ENCODE measurements at places on chromosomes 3 and 15. TPM values are rescaled to one million over a fixed set of nuclear protein-coding genes. Genes with fewer than 3 reads are reported as not detected.

Gene UPK1B
- 0.05 TPM for polyA plus RNA-seq

Gene PDZRN3
- 5.1 TPM for polyA plus RNA-seq

Gene MORC1
- polyA plus RNA-seq = not detected

Gene AMIGO3
- not detected for polyA plus RNA-seq

Gene CAV3
- polyA plus RNA-seq = 0.05 TPM

Gene CFAP44
- polyA plus RNA-seq = 2.8 TPM

Gene RPL15
- polyA plus RNA-seq = 5,733 TPM

Gene SLC6A20
- not detected for polyA plus RNA-seq

Gene CLDN1
- 1.7 TPM for polyA plus RNA-seq

Gene NMB
- 4.3 TPM for polyA plus RNA-seq

Gene SLC30A4
- 5.2 TPM for polyA plus RNA-seq

Gene RHOV
- polyA plus RNA-seq = 0.13 TPM

Gene PAQR9
- polyA plus RNA-seq = not detected

Gene CPLX3
- not detected for polyA plus RNA-seq

Gene MCTP2
- 9.5 TPM for polyA plus RNA-seq

Gene CPA3
- 5.2 TPM for polyA plus RNA-seq

Gene ETV5
- polyA plus RNA-seq = 24.1 TPM

Gene ZNF710
- polyA plus RNA-seq = 2.0 TPM

Gene CSNK1G1
- 14.1 TPM for polyA plus RNA-seq

Gene SLC15A2
- 0.11 TPM for polyA plus RNA-seq

Gene GOLGA6B
- not detected for polyA plus RNA-seq

Gene ZNF80
- polyA plus RNA-seq = not detected

Gene ZNF621
- 13.2 TPM for polyA plus RNA-seq

Gene ABTB1
- 46.5 TPM for polyA plus RNA-seq

Gene HTR3E
- polyA plus RNA-seq = not detected

Gene ACSBG1
- polyA plus RNA-seq = 0.01 TPM

Gene FURIN
- polyA plus RNA-seq = 19.6 TPM

Gene CYB561D2
- 39.3 TPM for polyA plus RNA-seq

Gene GOLGA8T
- not detected for polyA plus RNA-seq

Gene CPNE9
- not detected for polyA plus RNA-seq
